ENCODE measurements at places on chromosomes 5 and 9. TPM values are rescaled to one million over a fixed set of nuclear protein-coding genes. Genes with fewer than 3 reads are reported as not detected.
A peak's percentile ranks its signal among the peaks of the same experiment; 100 is the strongest.

- no peaks in the 10 kb centered on the region for H3K36me3 ChIP-seq
- H3K4me3 ChIP-seq = no peak overlapping the region
- no peak for DNase-seq
- no peak overlapping the region for H3K27ac ChIP-seq
Observed at GRCh38 chr5:31763424-31763823, 124.5 kb downstream of the PDZD2 start.

Gene TPPP
- total RNA-seq = 15.7 TPM

GRCh38 chr5:18393565-18394442, 759.5 kb downstream of the TAF11L14 start:
- no peaks in the 10 kb centered on the region for H3K27me3 ChIP-seq
- no peak overlapping the region for H3K27ac ChIP-seq
- no peak overlapping the region for H3K4me3 ChIP-seq
- no peak for DNase-seq
- H3K36me3 ChIP-seq = no peaks in the 10 kb centered on the region

GRCh38 chr5:153491856-153492255, 1.4 kb downstream of the GRIA1 start:
- H3K36me3 ChIP-seq = no peaks in the 10 kb centered on the region
- H3K27me3 ChIP-seq = peaks cover 7% of the 10 kb centered on the region
- peaks cover 7% of the 10 kb centered on the region for H3K4me1 ChIP-seq
- H3K4me3 ChIP-seq = no peak overlapping the region

DNA sequence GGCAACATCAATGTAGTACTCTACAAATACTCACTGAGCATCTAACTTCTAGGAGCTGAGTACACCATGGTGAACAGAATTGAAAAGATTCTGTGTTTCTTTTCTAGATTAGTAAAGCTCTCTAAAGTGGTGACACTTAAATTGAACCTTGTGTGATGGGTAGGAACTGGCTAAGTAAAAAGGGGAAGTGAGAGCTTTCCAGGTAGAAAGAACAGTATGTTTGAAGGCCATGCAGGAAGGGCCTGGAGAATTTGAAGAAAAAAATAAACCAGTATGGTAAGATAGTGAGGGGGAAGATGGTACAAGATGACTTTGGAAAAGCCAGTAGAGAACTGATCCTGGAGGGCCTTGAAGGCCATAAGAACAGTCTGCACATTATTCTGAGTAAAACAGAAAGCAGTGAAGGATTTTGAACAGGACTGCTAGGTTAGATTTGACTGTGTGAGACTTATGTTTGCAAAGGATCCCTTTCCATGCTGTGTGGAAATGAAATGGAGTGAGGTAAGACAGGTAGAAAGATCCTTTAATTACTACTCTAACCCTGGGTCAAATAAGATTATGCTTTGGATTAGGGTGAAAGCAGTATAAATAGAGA, 46.7 kb upstream of the UBQLN1 start:
- no peak for DNase-seq
- H3K27me3 ChIP-seq = no peaks in the 10 kb centered on the region
- peaks cover 7% of the 10 kb centered on the region for H3K36me3 ChIP-seq
- no peaks in the 10 kb centered on the region for H3K4me1 ChIP-seq
- H3K27ac ChIP-seq = no peak overlapping the region

Gene CHMP5
- total RNA-seq = 51.1 TPM

- peaks cover 23% of the 10 kb centered on the region for H3K4me1 ChIP-seq
- H3K27ac ChIP-seq = no peak overlapping the region
- H3K4me3 ChIP-seq = peak overlapping the region; percentile 49
- no peaks in the 10 kb centered on the region for H3K36me3 ChIP-seq
Observed at GRCh38 chr9:21974722-21975409, 19.3 kb downstream of the CDKN2A start.

Gene PCA3
- not detected for total RNA-seq

GRCh38 chr9:82148901-82149461, 160.4 kb downstream of the SPATA31D1 start:
- H3K36me3 ChIP-seq = no peaks in the 10 kb centered on the region
- H3K27ac ChIP-seq = no peak overlapping the region
- no peaks in the 10 kb centered on the region for H3K27me3 ChIP-seq
- H3K4me1 ChIP-seq = no peaks in the 10 kb centered on the region

DNA sequence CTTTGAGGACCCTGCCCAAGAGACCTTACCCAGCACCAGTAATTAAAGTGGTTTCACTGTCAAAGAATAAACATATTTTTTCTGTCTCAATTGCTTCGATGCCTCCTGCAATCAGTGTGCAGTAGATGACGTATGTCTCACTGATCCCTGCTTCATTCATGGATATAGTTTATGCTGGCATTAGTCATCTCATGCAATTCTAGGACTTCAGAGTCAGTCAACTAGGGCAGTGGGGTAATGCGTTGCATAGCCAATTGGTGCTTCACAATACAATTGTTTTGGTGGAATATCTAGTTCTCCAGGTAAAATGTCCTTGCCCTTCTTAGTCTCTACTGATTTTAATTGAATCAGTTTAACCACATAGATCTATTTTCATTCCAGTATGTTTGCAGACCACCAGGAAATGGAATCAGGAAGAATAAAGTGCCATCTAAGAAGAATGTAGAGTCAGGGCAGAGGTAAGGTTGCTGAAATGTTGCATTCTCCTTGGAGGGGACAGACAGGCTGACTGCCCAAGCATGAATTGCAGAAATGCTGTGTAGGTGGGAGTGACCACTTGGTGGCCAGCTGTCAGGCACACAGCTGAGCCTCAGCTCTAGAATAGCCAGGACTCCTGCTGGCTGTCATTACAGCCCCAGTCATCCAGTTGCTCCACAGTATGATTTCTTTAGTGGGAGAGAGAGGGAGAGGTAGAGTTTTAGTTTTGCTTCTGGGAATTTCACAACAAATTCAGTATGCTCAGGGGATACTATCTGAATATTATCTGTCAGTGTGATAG, 73.5 kb upstream of the MEGF10 start:
- H3K36me3 ChIP-seq = no peaks in the 10 kb centered on the region
- no peak overlapping the region for H3K4me3 ChIP-seq
- DNase-seq = no peak
- H3K27me3 ChIP-seq = no peaks in the 10 kb centered on the region
- H3K27ac ChIP-seq = no peak overlapping the region

DNA sequence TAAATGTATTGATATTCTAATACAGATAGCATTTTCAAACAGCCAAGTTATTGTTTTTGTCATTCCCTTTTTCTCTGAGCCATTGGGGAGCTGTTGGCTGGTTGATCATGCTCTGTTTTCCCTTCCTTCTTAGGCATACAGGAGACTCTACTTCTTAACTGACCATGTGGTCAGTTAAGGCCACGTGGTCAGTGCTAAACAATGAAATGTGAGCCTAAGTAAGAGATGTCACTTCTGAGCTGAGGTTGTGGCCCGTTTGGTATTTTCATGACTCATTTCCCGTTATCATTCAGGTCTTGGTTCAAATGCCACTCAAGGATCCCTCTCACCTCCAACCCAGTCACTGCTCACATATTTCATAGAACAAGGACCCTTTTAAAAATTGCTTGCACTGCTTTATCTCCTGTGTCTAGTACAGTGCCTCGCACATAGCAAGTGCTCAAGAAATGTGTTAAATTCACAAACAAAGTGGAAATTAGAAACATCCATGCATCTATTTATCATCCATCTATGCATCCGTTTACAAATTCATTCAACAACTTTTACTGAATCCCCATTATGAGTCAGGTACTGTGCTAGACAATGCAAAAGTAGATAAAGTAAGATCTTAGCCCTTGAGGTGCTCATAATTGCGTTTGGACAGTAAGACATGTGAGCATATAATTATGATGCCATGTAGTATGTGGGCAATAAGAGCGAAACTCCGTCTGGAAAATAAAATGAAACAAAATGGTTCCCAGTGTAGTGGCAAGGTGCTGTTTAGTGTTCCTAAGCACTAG, 50.7 kb downstream of the ARRDC3 start:
- no peak overlapping the region for H3K4me3 ChIP-seq
- H3K27me3 ChIP-seq = no peaks in the 10 kb centered on the region
- no peak overlapping the region for H3K27ac ChIP-seq
- H3K4me1 ChIP-seq = no peaks in the 10 kb centered on the region
- no peak for DNase-seq
- H3K36me3 ChIP-seq = no peaks in the 10 kb centered on the region

Gene GABRA1
- total RNA-seq = not detected

DNA sequence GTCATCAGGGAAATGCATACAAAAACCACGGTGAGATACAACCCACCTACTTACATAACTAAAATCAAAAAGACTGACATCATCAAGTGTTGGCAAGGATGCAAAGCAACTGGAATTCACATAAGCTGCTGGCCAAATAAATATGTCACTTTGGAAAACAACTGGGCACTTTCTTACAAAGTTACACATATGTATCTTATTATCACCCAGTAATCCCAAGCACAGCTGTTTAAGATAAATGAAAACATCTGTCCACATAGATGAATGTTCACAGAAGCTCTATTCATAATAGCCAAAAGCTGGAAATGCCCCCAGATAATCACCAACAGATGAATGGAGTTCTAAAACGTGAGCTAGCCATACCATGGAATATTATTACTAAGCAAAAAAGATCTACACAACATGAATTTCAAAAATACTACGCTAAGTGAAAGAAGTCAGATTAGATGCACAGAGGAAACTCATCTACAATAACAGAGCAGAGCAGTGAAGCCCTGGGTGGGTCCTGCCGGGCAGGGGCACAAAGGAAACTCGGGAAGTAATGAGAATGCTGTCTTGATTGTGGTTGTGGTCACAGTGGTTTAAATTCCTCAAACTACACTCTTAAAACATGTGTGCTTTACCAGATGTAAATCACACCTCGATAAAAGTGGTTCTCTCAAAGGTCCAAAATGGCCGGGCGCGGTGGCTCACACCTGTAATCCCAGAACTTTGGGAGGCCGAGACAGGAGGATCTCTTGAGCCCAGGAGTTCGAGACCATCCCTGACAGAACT, 8.5 kb downstream of the CAMSAP1 start:
- no peak overlapping the region for H3K27ac ChIP-seq
- H3K4me3 ChIP-seq = no peak overlapping the region
- H3K36me3 ChIP-seq = no peaks in the 10 kb centered on the region
- DNase-seq = no peak
- no peaks in the 10 kb centered on the region for H3K4me1 ChIP-seq

DNA sequence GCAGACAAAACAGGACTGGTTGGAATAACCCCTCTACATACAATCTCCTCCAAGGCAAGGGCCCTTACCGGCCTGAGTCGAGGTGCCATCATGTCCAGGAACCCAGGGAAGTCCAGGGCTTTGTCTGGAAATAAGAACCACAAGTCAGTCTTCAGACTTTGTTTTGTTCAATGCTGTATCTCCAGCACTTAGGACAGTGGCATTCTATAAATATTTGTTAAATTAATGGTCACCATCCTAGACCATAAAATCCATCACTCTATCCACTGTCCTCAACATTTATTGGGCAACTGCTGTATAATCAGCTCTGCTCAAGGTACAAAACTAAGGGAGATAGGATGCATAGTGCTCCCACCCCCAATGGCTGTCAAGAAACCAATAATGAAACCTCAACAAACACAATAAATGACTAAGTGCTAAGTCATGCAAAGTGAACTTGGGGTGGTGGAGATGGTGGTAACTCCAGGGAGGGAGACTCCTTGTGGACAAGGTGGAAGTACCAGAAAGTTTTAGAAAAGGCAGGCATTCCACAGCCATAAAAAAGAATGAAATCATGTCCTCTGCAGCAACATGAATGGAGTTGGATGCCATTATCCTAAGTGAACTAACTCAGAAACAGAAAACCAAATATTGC, 5.0 kb downstream of the RELL2 start:
- H3K4me1 ChIP-seq = peaks cover 14% of the 10 kb centered on the region
- no peaks in the 10 kb centered on the region for H3K36me3 ChIP-seq
- no peak for DNase-seq
- H3K4me3 ChIP-seq = no peak overlapping the region
- no peaks in the 10 kb centered on the region for H3K27me3 ChIP-seq
- H3K27ac ChIP-seq = no peak overlapping the region

GRCh38 chr5:86118542-86118941, 499.2 kb upstream of the COX7C start:
- no peaks in the 10 kb centered on the region for H3K4me1 ChIP-seq
- H3K27ac ChIP-seq = no peak overlapping the region
- no peak for DNase-seq
- no peaks in the 10 kb centered on the region for H3K36me3 ChIP-seq
- H3K27me3 ChIP-seq = no peaks in the 10 kb centered on the region

- H3K27me3 ChIP-seq = no peaks in the 10 kb centered on the region
- no peaks in the 10 kb centered on the region for H3K36me3 ChIP-seq
- no peaks in the 10 kb centered on the region for H3K4me1 ChIP-seq
- H3K4me3 ChIP-seq = no peak overlapping the region
- no peak overlapping the region for H3K27ac ChIP-seq
Observed at GRCh38 chr9:135281791-135282737, 194.6 kb downstream of the OLFM1 start.

GRCh38 chr9:97484134-97484533, 17.3 kb upstream of the TMOD1 start:
- peaks cover 3% of the 10 kb centered on the region for H3K4me1 ChIP-seq
- H3K4me3 ChIP-seq = no peak overlapping the region
- peaks cover 26% of the 10 kb centered on the region for H3K36me3 ChIP-seq
- DNase-seq = no peak
- no peak overlapping the region for H3K27ac ChIP-seq

- no peaks in the 10 kb centered on the region for H3K36me3 ChIP-seq
- no peaks in the 10 kb centered on the region for H3K4me1 ChIP-seq
- no peaks in the 10 kb centered on the region for H3K27me3 ChIP-seq
- no peak for DNase-seq
Observed at GRCh38 chr9:3650994-3651622, 125.3 kb upstream of the RFX3 start.

Gene CCNO
- total RNA-seq = not detected

DNA sequence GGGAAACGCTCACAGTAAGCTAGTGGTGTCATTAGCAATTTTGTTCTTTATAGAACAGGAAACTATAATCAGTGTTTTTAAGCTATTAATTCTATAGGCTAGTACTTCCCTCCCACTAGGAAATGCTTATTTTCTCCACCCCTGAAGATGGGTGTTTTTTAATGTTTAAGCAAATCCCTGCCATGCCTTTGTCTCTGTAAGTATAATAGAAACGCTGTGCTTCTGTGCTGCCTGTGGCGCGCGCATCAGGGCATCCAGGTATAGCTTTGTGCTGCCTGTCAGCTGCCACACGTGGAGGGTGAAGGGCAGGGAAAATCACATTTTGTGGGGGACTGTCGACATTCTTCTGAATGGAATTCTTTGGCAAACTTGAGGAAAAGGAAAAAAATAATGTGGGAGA, 217.5 kb downstream of the RAB3C start:
- H3K27me3 ChIP-seq = no peaks in the 10 kb centered on the region
- H3K27ac ChIP-seq = no peak overlapping the region
- H3K4me3 ChIP-seq = no peak overlapping the region
- H3K4me1 ChIP-seq = no peaks in the 10 kb centered on the region

DNA sequence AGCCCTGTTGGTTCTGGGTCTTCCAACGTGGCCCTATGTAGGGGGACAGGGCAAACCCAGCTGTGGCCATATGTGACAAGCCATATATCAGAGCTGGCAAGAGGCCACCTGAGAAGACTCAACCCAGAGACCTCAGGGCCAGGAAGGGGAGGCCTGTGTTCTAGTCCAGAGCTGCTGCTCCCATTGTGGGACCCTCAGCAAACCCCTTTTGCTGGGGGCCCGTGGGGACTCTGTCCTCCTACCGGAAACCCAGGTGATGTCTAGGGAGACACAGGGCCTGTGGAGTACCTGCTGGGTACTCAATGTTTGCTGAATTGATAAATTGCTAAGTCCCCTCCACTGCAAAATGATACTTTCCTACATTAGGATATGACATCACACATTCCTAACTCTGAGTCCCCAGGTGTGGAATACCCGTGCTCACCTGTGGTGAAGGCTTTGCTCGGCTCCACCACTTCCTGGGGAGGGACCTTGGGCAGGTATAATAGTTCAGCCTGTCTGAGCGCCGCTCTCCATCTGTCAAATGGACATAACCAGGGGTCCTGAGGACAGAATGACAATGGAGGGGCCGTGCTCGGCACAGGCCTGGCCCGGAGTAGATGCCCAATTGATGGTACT, 38.4 kb upstream of the ASS1 start:
- no peak overlapping the region for H3K4me3 ChIP-seq
- DNase-seq = no peak
- no peak overlapping the region for H3K27ac ChIP-seq
- no peaks in the 10 kb centered on the region for H3K4me1 ChIP-seq
- H3K27me3 ChIP-seq = no peaks in the 10 kb centered on the region

Data from right atrium auricular region (tissue), 2 donors.